ENCODE measurements at places on chromosomes 16 and 17.

GRCh38 chr16:81401035-81401950 lies 43.3 kb upstream of the CMIP start:
- DNase-seq, result no peak

- DNase-seq, result no peak
Observed at GRCh38 chr17:14269473-14269872, 31.4 kb upstream of the HS3ST3B1 start.

DNA sequence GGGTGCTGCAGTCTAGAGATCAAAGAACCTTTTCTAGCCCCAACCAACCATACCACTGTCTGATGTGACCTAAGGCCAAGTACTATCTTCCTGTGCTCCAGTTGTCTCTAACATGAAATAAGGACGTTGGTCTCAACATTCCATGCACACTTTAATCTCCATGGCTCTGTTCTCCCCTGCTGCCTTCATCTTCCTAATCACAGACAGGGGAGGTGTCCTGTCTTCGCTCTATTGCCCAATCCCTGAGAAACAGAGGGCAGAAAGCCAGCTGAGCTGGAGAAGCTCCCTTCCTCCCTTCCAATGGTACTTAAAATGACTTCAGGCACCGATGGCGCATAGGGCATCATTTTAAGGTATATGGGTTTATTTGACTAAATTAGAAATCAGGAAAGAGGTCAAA lies 148.9 kb upstream of the GNAO1 start:
- DNase-seq, result peak; percentile 15

- no peak for DNase-seq
Observed at GRCh38 chr17:42702446-42702845, 20.1 kb downstream of the CNTNAP1 start.

- no peak for DNase-seq
Observed at GRCh38 chr16:79959226-79959625, 358.7 kb upstream of the MAF start.

DNA sequence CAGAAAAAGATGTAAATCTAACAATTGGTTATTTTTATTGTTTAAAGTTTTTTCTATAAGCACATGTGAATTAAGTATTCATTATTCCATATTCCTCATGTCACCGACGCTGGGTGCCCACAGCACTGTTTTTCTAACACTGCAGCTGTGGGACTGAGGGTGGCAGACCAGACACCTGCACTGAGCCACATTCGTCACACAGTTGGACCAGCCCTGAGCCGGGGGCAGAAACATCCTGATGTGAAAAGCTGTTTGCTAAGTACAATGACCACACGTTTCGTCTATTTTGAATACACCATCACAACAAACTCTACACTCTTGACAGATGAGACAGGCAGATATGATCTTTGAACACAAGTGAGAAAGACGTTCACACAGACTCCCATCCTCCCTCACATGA lies 749.5 kb downstream of the KCNJ18 start:
- no peak for DNase-seq

DNA sequence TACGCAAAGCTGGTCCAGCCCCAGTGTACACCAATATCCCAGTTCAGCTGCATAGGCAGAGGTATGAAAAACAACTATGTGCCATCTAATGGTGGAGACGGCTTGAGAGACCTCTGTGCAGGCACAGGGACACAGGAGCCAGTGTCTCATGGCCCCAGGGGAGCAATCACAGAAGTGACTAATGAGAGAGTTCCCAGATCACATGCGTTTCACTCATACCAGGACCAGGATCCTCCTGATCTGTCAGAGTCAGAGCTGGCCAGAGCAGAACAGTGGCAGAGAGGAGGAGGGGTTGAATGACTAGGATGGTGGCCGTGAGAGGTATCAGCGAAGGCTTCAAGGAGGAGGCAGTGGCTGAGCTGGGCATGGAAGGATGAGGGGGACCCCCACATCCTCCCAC lies 41.1 kb downstream of the TMEM132E start:
- no peak for DNase-seq

DNA sequence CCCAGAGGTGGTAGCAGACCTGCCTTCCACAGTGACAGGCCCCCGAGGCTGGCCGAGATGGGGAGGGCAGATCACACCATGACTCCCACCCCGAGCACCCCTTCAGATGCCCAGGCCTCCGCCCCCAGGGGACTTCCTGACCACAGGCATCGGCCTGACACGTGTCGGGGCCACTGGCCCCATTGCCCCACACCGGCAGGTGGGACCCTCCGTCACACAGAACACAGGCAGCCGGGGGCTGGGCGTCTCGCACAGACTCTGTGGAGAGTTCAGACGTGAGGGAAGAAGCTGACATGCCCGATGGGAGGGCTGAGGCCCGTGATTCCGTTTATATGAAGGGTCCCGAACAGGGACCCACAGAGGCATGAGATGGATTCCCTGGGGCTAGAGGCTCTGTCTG lies 51.3 kb upstream of the GNG13 start:
- DNase-seq, result no peak

DNA sequence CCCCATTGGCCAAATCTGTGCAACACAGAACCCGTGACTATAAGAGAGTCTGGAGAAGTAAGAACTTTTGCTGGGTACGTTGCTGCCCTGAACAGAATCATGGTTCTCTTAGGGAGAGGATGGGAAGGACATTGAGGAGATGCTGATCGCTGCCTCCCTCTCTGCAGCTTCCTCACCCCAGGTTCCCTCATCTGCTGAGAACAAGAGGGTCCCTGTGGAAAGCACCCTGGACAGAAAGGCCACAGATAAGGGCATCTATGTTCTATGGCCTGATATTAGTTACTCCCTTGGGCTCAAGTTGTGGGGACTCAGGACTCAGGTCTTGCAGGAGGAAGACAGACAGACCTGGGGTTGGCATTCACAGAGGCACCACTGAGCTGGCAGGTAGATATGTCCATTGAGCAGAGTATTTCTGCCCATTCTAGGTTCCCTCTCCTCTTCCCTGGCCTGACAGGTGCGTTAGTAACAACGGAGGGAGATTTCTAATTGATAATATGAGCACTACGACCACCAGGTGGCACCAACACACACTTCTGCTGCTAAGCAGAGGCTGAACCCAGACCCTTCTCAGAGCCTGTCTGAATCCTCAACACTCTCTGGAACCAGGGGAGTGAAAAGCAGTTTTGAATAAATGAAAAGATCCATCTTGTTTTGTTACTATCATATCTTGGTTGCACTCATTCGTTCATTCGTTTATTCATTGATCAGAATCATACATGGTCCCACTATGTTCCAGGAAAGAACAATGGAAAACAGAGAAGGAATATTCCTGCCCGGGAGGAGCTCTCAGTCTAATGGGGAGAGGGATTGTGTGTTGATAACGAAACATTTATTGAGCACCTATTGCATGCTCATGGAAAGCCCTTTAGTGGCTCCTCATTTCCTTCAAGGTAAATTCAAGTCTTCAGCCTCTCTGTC lies 56.4 kb downstream of the SLC6A2 start:
- peak; percentile 78 for DNase-seq

GRCh38 chr17:81429821-81430551 lies 34.7 kb downstream of the BAHCC1 start:
- DNase-seq, result no peak

DNA sequence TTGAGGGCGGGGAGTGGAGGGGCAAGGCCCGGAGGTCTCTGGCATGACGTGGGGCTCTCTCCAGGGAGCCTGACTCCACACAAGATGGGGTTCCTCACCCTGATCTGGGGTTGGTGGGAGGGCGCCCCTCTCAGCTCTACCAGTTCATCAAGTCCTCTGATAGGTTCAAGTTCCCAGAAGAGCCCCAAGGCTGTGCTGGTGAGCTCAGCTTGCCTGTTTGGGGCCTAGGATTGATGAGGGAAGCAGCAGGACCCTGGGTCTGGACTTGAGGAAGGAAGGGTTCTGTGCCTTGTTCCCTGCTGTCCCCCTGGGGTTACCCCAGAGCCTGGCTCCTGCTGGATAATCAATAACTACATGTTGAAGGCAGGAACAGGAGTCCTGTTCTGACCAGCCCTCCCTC lies 3.5 kb downstream of the MGAT5B start:
- DNase-seq, result no peak

- no peak for DNase-seq
Observed at GRCh38 chr16:48271728-48272127, 24.4 kb upstream of the ABCC11 start.

DNA sequence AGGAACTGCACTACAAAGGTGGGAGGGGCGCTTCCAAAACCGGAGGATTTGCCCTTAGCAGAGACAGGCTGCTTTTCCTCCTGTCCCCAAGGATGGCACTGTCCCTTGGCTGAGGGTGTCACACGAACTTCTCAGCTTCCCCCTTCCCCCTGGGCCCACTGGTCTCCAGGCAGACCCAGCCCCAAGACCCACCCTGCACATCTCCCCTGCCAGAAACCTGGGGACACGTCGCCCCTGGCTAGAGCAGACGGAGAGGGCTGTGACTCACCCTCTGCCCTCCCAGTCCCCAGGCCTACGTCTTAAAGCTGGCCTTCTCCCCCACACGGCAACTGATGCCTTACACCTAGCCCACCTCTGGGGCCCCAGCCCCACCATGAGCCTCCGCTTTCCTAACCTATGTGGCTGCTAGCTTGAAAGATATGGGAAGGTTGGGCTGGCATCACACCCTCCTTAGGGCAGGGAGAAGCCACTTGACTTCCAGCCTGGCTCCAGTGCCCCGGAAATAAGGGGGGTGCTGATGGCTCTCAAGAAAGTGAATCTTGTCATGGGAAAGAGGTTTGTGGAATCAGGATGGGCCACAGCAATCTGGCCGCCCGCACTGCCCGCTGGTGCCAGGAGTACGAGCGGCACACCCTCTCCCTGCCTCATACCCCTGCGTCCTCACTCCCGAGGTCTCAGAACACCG lies 4.6 kb downstream of the ZNF319 start:
- DNase-seq, result no peak

GRCh38 chr17:36509272-36509985 lies 22.9 kb downstream of the ZNHIT3 start:
- DNase-seq, result no peak

DNA sequence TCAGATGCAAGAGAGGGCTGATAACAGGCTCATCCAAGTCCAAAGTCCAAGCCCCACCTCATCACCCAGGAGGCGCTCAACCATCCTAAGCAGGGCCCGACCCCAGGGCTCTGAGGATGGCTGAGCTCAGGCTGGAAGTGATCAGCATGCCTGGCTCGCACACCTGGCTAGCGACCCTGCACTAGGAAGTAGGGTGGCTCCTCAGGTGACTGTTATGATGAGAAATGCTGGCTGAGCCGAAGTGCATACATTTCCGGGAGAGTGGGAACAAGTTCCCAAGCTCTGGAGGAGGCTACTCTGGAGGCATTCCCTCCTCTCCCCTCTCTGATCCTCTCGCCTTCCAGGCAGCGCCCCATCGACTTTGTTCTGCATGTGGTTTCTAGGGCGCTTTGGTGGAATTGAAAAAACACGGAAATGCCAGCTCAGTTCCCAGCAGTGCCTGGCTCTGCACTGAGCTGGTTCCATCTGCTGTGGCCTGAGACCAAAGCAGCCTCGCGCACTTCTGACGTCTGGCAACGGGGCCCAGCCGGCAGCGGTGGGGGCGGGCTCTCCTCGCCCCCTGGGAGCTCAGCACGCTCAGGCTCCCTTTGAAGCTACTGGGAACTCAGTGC lies 130.3 kb downstream of the IRF8 start:
- no peak for DNase-seq

GRCh38 chr17:57538736-57539456 lies 206.2 kb downstream of the CCDC182 start:
- no peak for DNase-seq
